ENCODE measurements at places on chromosomes 7 and 10.

DNA sequence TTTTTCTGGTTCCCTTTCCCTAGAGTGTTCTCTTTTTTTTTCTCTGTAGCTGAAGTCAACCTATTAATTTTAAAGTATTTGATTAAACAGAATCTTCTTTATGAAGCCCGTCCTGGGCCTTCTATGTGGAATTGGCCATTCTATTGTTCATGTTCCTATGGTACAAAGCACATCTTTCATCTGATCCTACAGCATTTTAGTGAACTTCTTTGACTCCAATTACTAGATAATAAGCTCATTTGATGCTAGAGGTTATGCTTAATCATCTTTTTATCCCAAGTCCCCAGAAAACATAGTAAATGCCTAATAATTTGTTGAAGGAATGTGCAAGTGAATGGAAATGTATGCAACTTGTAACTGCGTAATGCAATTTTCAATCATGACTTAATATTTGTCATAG, 472.0 kb upstream of the KLF6 start:
- DNase-seq = no peak

DNA sequence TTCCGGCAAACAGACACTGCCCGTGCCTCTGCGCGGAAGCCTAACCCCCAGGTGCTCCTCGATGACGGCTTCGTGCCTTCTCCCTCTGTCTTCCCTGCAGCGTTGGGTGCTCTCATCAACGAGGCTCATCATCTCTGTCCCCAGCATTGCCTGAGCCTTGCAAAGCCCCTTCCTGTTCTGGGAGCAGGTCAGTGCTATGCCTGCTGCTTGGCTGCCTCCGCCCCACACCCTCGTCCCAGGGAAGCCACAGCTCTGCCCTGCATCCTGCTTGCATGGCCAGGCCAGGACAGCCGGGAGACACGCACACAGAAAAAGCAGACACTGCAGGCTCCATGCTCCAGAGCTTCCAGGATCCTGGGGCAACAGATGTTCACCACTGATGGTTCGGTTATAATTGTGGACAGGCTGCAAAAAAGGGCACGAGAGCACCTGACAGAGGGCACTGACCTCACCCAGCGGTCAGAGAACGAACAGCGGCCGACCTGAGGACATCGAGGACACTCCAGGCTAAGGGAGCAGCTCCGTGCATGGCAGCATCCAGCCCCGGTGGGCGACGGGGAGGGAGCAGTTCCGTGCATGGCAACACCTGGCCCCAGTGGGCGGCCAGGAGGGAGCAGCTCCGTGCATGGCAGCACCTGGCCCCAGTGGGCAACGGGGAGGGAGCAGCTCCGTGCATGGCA, 265.5 kb downstream of the PTPRN2 start:
- DNase-seq = no peak

GRCh38 chr10:75211007-75211691, 553 bp downstream of the VDAC2 start:
- DNase-seq = no peak

DNA sequence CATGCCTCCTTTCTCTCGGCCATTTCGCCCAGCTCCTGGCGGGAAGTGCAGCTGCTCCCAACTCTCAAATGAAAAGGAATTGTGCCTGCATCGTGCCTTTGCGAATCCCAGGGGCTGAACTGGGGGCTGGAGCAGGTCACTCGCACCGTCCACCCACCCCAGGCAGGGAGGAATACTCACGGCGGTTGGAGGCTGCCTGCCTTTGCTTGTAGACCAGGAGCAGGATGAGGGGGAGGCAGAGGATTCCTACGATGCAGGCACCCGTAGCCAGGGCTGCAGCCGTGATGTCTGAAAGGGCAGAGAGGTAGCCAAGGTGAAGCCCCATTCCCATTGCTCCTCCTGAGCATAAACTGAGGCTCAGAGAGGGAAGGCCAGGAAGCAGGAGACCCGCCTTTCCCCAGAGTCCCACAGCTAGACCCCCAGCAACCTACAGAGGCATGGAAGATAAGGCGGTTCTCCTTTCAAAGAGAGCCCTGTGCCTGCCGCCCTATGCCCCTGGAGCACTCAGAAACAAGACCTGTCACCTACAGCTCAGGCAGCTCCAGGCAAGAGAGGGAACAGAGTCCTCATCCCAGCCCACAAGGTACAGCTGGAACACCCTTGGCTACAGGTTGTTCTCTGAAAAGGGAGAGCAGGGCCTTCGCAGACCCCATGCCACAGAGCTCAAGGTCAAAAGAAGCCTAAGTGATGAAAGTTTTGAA, 18.0 kb downstream of the VSIR start:
- no peak for DNase-seq

- no peak for DNase-seq
These were observed 34.6 kb upstream of the PLPP4 start for GRCh38 chr10:120422457-120422856.

- DNase-seq = no peak
These were observed 9.8 kb downstream of the RHBDD2 start for GRCh38 chr7:75888464-75889222.

- DNase-seq = no peak
These were observed 534.5 kb downstream of the TNS3 start for GRCh38 chr7:47047384-47047783.

- DNase-seq = no peak
These were observed 170.0 kb downstream of the PRKCQ start for GRCh38 chr10:6409971-6410643.

DNA sequence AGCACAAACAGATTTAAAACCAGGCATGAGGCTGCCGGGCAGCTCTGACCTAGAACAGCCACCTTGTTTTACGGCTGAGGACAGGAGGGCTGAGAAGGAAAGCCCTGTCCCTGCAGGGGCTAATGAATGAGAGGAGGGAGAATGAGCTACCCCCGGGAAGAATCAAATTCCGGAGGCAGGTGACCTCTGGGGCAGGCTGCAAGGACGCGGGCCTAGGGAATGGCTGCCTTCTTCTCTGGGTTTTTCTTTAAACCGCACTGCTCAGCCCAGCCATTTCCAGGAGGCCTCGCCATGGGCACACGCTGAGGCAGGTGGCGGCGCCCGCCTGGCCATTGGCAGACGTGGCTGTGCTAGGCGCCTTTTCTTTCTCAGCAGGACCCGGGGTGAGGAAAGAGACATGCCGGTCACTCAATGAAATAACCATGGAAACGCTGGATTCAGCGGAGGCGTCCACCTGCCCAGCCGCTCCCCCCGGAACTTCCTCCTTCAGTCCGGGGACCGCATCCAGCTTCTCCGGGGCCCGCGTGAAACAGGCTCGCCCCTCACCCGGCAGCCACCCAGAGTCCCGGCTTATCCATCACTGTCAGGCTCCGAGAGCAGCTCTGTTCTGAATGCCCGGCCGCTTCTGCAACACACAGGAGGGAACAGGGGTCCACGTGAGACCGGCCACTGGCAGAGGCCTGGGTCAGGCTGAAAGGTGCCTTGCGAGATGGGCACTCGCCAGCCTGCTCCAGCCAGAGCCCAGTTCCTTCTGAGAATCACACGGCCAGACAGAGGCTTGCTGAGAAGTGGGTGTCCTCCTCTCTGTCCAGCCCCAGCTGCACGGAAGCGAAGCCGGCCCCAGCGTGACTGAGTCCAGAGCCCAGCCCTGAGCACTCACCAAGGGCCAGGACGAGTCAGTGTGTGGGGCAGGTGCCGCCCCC, 82.1 kb downstream of the PDGFA start:
- no peak for DNase-seq

DNA sequence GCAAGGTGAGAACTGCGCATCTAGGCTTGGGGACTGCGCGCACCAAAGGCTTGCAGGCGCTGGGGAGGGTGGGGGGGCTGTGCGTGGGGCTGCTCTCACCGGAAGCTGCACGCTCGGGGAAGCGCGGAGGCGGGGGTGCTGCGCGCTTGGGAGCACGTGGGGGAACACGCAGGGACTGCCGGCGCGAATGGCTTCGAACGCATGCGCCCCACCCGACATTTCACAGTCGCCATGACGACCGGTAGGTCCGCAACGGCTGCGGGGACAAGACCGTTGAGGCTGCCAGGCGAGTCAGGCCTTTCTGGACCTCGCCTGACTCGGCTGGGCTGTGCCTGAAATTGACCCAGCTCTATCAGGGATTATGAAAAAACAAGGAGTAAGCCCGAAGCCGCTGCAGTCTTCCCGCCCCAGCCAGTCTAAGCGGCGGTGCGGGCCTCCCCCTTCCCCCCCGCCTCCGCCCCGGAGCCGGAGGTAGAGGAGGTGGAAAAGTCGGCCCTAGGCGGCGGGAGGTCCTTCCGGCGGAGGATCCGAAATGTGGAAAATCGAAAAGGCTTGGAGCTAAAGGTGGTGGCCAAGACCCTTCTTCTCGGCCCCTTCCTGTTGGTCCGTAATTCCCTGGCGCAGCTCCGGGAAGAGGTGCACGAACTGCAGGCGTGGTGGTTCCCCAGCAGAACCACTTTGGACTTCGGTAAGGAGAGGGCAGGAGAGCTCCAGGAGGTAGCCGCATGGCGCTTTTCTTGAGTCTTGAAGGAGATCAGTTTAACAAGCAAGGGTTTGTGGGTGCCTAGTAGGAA, 34.9 kb upstream of the STEAP1 start:
- no peak for DNase-seq

DNA sequence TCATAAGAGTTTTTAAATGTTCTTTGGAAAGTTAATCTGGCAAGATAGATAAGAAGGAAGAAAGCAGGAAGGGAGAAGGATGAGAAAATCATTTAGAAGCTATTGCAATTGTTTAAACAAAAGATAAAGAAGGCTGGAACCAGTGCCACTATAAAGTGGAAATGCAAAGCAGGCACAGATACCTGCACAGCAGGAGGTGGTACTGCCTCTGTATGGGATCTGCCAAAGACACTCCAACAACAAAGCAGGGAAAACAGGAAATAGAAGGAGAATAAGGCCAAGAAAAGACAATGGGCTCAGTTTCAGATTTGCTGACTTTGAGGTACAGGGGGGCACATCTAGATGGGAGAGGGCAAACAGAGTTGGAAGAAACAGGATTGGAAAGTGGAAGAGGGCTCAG, 138.6 kb downstream of the PPP1R17 start:
- DNase-seq = no peak

GRCh38 chr10:77889277-77889903, 37.2 kb downstream of the DLG5 start:
- DNase-seq = no peak

GRCh38 chr7:150404805-150405583, 25.9 kb downstream of the ZNF775 start:
- peak; percentile 48 for DNase-seq

- DNase-seq = no peak
These were observed 229.4 kb upstream of the MYO3A start for GRCh38 chr10:25704622-25705021.

DNA sequence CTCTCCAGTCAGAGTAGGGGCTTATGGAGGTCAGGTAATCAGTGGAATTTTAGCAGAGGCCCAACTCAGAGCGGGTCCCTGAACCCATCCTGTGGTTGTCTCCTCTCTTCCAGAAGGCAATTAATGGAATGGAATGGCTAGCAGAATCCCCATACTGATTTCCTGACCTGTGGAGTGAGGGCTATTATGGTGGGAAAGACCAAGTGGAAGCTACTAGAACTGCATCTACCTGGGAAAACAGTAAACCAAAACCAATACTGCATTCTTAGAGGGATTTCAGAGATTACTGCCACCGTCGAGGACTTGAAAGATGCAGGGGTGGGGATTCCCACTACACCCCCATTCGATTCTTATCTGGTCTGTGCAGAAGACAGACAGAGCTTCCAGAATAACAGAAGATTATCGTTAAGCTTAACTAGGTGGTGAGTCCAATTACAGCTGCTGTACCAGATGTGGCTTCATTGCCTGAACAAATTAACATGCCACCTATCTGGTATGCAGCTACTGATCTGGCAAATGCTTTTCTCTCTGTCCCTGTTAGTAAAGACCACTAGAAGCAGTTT, 73.2 kb downstream of the LMBR1 start:
- DNase-seq = no peak

- no peak for DNase-seq
These were observed 220.1 kb downstream of the PPP1R3A start for GRCh38 chr7:113698556-113699220.

DNA sequence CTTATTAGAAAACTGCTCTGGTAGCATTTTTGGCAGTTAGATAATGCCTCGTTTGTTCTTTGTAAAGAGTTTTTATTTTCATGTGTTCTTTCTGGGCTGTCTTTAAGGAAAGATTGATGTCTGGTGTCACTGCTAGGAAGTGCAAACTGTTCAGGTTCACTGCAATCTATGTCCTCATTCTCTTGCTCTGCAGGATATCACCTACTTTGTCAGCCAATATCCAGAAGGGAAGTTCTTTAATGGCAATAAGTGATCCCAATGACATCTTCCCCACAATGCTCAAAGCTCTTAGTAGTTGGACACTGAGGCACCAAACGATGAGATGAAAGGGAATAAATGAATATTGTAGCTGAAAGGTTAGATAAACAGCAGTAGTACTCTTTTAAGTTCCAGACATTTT, 115.1 kb downstream of the AGMO start:
- DNase-seq = no peak

- DNase-seq = no peak
These were observed 1.8 kb downstream of the IMPDH1 start for GRCh38 chr7:128407751-128408708.

- no peak for DNase-seq
These were observed at the start of gene TNRC18 for GRCh38 chr7:5423306-5423975. TNRC18 (minus strand) TSS chr7:5423834; CDS start chr7:5421246, 2,588 bp downstream.

GRCh38 chr7:44882899-44883298, 2.4 kb downstream of the PURB start:
- DNase-seq = no peak

DNA sequence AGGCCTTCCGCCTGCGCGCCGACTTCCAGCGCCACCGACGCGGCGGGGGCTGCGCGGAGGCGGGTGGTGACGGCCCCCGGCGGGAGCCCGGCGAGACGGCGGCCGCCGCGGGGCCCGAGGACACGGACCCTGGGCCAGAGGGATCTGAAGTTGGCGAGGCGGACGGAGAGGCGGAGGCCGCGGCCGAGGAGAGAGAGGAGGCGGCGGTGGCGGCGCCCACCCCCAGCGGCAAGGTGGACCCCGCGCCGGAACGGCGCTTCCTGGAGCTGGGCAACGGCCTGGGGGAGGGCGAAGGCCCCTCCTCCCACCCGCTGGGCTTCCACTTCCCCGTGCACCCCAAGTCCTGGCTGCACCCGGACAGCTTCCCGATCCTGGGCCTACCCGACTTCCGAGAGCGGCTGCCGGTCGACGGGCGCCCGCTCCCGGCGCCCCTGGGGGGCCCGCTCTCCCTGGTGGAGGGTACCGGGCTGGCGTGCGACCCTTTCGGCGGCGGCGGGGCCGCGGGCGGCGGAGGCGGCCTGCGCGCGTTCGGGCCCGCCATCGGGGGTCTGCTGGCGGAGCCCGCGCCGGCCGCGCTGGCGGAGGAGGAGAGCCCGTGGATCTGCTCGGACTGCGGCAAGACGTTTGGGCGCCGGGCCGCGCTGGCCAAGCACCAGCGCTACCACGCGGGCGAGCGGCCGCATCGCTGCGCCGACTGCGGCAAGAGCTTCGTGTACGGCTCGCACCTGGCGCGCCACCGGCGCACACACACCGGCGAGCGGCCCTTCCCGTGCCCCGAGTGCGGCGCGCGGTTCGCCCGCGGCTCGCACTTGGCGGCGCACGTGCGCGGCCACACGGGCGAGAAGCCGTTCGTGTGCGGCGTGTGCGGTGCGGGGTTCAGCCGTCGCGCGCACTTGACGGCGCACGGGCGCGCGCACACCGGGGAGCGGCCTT, 16.2 kb downstream of the ZNF316 start:
- no peak for DNase-seq

- DNase-seq = no peak
These were observed 66.6 kb downstream of the TLL2 start for GRCh38 chr10:96446966-96447596.

All from stimulated activated CD8-positive, alpha-beta memory T cell treated with anti-CD3 and anti-CD28 coated beads, Interleukin-7, amount 100 ng/mL, for 1 hour (primary cell).